ENCODE measurements at places on chromosomes 7 and 10.

DNA sequence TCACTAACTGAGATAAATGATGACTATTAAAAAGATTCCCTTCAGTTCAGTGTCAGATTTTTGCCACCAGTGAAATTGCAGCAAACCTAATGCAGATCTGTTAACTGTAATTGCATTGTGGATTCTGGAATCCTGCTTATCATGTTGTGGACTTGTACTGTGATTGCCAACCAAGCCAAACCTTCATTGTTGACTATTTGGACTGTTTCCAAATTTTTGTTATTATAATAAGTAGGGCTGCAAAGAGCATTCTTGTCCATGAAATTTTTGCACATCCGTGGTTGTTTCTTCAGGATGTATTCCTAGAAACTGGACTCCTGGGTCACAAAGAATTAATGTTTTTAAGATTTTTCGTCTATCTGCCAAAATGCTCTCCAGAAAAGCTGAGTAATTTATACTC is 281.6 kb upstream of the ZMIZ1 start:
- no peak for DNase-seq

DNA sequence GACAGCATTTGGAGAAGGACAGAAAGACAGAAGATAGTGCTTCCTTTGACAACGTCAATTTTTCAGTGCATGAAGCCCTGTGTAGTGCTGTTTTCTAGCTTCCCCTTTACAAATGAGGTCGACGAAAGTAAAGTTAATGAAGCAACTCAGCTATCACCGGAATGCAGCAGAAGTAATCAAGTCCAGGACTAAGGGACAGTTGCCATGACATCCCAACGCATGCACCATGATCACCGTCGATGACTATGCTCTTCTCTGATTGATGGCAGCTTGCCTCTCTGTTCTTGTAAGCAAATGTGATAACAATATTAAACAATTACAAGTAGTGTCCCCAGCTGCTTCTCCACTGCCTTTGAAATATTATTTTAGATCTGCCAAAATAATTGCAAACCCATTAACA is 205.8 kb downstream of the FRMD4A start:
- no peak for DNase-seq

- DNase-seq: no peak
These were observed 106.0 kb upstream of the PRR15 start for GRCh38 chr7:29457565-29458011.

DNA sequence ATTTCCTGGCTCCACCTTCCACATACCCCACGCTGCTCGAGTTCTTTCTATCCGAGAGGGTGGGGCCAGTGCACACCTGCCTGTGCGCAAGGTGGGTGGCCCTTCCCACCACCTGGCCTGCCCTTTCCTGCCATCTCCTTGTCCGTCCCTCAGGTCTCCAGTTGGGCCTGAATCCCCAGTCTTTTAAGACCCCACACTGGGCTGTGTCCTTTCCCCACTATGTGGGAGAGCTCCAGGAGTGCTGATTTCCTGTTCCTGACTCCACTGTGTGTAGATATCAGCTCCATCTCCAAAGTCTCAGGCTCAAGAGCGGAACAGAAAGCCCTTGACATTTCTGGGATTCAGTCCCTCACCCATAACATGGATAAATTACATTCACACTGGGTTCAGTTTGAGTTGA is 20.1 kb downstream of the LHPP start:
- no peak for DNase-seq

GRCh38 chr7:129825209-129825970 is 127.4 kb downstream of the UBE2H start:
- peak; percentile 83 for DNase-seq

DNA sequence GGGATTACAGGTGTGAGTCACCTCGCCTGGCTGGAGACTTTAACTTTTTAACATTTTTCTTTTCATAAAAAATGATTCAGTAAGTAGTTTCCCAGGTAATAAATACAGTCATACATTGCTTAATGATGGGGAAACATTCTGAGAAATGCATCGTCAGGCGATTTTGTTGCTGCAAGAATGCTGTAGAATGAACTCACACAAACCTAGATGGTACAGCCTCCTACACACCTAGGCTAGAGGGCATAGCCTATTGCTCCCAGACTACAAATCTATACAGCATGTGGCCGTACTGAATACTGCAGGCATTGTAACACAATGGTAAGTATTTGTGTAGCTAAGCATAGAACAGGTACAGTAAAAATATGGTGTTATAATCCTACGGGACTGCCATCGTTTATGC is 108.5 kb upstream of the SFMBT2 start:
- DNase-seq: no peak

DNA sequence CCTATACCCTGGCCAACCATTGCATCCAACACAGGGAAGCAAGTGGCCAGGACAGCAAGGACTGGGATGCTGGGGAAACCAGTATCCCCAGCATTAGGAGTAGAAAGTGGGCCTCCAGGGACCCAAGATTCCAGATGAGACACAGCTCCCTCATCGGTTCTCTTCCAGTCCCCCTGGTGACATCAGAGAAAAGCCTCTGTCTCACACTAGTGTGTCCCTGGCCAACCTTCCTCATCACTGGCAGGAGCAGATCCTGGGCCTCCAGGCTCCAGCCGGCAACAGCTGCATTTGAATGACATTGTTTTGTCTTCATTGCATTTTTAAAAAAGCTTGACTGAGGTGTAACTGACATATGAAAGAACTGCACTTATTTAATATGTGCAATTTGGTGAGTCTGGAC is 177.3 kb upstream of the LYZL2 start:
- DNase-seq: no peak

- DNase-seq: no peak
These were observed 731.0 kb upstream of the GALNT17 start for GRCh38 chr7:70400829-70401380.

- no peak for DNase-seq
These were observed 11.0 kb downstream of the GHRHR start for GRCh38 chr7:30974605-30975255.

DNA sequence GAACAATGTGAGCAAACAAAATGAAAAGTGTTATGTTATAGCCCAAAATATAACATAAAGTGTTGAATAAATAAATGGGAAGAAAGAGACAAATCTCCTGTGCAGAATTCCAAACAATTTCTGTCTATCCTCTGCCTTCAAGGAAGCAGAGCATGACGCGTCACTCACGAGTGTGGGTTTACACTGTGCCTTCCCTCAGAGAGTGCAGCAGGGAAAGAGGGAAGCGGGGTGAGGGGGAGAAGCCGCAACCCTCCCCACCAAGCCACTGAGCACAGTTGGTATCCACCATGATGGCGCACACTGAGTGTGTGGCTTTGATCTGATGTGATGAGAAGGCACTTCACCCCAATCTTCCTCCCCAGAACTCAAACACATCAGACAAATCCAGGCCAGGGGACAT is 74.8 kb downstream of the PTPRN2 start:
- no peak for DNase-seq

- no peak for DNase-seq
These were observed 57.7 kb downstream of the OSBPL3 start for GRCh38 chr7:24922099-24922773.

DNA sequence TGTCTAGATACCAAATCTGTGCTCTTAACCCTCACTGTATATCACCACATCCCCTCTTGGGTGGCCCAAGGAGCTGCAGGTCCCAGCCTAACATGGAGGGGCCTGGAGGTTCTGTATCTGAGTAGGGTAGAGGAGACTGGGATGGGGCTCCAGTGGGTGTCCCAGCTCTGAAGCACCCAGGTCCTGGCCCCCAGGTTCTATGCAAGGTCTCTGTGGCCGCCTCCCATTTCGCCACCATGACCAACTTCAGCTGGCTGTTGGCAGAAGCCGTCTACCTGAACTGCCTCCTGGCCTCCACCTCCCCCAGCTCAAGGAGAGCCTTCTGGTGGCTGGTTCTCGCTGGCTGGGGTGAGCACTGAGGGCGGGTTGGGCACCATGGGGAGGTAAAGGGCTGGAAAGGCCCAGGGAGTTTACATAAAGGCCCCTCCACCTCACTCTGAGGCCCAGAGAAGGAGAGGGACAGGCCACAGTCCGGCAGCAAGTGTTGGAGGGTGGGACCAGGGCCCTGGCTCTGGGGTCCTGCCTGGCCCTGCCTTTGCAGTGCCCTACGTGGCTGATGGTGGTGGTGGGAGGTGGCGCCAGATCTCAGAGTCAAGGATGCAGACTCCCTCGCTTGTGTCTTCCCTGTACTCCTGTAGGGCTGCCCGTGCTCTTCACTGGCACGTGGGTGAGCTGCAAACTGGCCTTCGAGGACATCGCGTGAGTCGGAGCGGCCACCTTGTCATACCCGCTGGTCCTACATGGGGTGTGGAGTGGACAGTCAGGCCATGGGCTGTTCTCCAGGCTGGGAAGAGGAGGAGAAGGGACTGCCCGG is 10.2 kb downstream of the GHRHR start:
- DNase-seq: no peak

GRCh38 chr7:24316340-24316739 is 32.4 kb downstream of the NPY start:
- DNase-seq: no peak

GRCh38 chr10:17644485-17644943 is 563 bp downstream of the STAM start:
- DNase-seq: no peak

GRCh38 chr7:139588632-139589031 is 65.1 kb downstream of the CLEC2L start:
- DNase-seq: no peak

DNA sequence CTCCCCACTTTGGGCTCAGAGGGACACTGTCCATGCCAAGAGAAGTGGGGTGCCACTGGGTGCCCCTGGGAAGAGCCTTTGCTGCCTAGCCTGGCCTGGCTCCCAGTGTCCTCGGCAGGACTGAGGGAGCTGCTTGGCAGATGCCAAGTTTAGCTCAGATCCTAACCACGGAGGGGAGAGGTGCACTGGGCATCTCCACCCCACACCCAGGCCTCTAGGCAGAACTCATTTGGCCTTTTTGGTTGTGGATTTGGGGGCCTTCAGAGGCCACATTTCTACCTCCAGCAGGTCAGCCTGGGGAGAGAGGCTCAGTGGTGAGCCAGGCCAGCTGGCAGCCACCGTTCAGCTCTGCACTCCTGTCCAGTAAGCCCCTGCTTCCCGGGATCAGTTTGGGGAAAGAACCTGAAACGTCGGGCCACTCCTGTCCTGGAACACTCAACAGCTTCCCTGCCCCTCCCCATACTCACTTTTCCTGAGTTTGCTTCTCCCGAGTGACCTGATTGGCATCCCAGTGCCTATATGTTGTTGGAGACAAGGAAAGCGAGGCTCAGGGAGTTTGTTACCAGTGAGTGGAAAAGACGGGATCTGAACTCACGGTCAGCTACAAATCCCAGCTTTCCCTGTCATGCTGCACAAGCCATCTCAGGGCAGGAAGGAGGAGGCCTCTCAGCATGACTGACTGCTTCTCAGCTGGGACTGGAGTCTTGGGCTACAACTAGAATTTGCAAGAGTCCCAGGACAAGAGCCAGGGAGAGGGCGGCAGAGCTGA is 11.2 kb upstream of the CXCL12 start:
- no peak for DNase-seq

DNA sequence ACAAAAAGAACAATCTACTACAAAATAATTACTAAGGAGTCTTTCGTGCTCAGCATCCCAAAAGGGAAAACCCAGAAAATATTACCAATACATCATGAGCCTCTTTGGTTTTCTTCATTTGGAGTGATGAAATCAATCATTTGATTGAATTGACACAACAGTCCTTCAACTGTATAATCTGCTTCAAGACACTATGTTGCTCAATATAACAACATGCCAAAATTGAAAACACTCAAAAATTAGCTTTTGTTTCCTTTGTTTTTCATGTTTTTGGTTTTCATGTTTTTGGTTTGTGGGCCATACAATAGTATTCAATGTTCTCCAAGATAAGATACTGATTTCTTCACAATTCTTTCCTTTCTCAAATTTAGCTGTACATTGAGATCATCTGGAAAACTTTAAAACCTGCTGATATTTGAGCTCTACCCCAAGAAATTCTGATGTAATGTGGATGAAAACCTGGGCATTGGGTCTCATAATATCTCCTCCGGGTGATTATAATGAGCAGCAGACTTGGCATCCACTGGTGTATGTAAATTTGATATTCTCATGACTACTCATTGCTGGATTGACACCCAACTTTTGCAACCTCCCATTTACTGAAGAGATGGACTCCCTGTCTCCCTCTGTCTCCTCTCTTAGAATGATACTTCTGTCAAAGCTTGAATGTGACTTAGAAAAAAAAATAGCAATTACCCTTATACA is 4.6 kb downstream of the SOSTDC1 start:
- no peak for DNase-seq

DNA sequence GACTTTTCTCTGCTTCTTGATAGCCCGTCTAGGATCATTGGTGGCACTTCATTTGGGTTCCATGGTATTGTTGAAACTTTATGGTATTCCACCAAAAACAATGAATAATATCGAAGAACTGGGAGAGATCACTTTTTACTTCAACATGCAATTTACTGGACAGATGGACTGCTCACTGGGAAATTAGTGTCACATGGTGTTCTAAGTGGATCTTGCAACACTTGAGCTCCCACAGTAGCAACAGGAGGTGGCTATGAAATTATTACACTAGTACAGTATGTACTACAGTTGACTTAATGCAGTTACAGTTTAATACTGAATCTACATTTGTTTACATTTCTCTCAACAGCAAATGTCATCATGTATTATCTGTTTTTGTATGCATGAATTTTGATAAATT is 997.3 kb downstream of the REEP3 start:
- DNase-seq: no peak

DNA sequence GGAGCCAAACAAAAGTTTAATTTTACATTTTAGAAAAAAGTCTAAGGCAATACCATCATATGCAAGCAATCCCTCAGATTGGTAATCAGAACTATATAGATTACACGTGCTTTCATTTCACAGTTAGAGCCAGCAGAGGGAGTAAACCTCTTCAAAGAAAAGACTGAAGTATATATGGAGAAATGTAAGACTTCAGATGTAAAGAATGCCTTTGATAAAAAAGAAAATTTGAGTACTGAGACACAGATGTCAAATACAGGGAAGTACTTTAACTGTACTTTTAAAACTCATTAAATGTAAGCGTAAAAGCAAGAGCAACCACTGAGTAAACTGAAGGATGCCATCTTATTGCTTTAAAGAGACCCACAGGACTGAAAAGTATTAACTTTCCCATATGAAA is 101.4 kb upstream of the FAM133B start:
- DNase-seq: no peak

GRCh38 chr7:36809086-36809485 is 84.8 kb upstream of the AOAH start:
- no peak for DNase-seq

DNA sequence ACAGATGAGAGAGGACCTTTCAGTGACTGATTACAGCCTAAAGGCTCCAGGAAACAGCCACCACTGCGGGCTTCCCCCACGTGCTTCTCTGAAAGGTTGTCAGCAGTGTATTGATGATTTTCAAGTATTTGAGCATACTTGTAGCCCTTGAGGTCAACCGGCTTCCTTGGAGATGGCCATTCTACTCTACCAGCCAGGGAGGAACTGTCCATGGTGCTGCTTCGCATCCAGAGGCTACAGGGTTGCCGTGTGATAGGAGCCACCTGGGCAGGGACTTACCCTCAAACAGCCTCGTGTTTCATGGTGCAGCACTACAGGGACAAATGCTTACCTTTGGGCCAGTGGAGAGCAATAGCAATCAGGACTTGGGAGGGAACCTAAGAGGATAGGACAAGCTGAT is 179.5 kb downstream of the DPP6 start:
- no peak for DNase-seq

GRCh38 chr10:88759366-88760101 is at the start of gene LIPN:
Gene LIPN (plus strand): TSS chr10:88760020. CDS start chr10:88761406, 1,386 bp downstream.
- DNase-seq: no peak

GRCh38 chr7:115047958-115048720 is 126.2 kb downstream of the MDFIC start:
- no peak for DNase-seq

Data from stimulated activated CD8-positive, alpha-beta memory T cell treated with anti-CD3 and anti-CD28 coated beads, Interleukin-7, amount 100 ng/mL, for 1 hour (primary cell).